ENCODE measurements at places on chromosomes 5 and 9.
A peak's percentile ranks its signal among the peaks of the same experiment; 100 is the strongest.

- no peaks in the 10 kb centered on the region for H3K36me3 ChIP-seq
- no peak for DNase-seq
- no peaks in the 10 kb centered on the region for H3K27me3 ChIP-seq
- no peak overlapping the region for H3K4me3 ChIP-seq
These were observed 97.8 kb downstream of the MPDZ start for GRCh38 chr9:13181652-13182051.

DNA sequence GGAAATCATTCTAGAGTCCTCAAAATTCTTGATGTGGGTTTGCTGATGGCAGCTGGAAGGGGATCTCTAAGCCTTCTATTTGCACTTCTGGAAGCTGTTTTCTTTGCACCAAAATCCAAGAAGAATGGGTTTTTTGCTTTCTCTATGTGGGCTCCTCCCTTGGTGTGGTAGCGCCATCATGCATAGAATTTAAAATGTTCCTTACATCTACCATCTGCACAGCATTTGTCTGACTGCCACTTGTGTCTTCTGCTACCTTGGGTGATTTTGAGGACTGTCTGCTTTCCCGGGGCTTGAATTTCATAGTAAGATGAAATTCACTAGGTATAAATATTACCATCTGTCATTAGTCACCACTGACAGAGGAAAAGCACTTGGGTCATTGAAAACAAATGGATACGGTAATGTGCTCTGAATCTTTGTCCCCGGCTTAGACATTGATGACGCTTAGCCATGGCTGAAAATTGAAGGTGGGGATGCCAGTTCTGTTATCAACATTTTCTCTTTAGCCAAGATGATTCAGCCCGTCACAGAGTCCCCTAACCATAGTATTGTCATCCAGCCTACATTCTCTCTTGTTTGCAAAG, 30.0 kb downstream of the SNX30 start:
- H3K4me1 ChIP-seq, result no peaks in the 10 kb centered on the region
- no peak overlapping the region for H3K27ac ChIP-seq
- DNase-seq, result no peak

GRCh38 chr5:155010881-155011280, 2.7 kb upstream of the KIF4B start:
- H3K27me3 ChIP-seq, result no peaks in the 10 kb centered on the region
- no peak overlapping the region for H3K4me3 ChIP-seq
- no peak overlapping the region for H3K27ac ChIP-seq
- no peaks in the 10 kb centered on the region for H3K4me1 ChIP-seq
- H3K36me3 ChIP-seq, result no peaks in the 10 kb centered on the region
- DNase-seq, result no peak

DNA sequence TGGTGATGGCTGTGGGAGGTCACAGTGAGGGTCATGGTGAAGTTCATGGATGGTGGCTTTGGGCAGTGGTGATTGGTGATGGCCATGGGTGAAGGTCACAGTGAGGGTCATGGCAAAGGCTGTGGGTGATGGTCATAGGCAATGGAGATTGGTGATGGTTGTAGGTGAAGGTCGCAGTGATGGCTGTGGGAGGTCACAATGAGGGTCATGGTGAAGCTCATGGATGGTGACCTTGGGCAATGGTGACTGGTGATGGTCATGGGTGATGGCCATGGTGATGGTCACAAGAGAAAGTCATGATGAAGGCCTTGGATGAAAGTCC, 115.6 kb upstream of the IRX4 start:
- 0 out of 2 replicates have a peak overlapping the region, but pooled peaks have one; percentile 5 for H3K4me3 ChIP-seq
- peak overlapping the region; percentile 79 for H3K27ac ChIP-seq
- no peaks in the 10 kb centered on the region for H3K36me3 ChIP-seq
- DNase-seq, result no peak
- no peaks in the 10 kb centered on the region for H3K27me3 ChIP-seq
- peaks cover 40% of the 10 kb centered on the region for H3K4me1 ChIP-seq

- no peaks in the 10 kb centered on the region for H3K4me1 ChIP-seq
- no peak overlapping the region for H3K27ac ChIP-seq
- no peak for DNase-seq
- peaks cover 99% of the 10 kb centered on the region for H3K36me3 ChIP-seq
- H3K4me3 ChIP-seq, result no peak overlapping the region
These were observed 39.8 kb downstream of the IARS1 start for GRCh38 chr9:92253656-92254055.

DNA sequence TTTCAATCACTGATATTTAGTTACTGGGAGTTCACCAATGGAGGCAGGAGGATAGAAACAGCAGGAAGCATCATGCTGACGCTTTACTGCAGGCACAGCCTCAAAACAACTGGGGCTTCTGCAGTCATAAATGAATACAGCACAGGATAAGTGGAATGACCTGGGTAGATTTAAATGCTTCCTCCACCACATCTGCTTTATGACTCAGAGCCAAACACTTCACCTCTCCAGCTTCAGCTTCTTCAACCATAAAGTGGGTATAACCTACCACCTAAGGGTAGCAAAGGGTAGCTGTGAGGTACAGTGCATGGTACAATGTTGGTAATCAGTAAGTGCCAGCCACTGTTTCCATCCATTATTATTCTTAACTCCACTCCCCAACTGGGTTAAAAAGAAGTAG, 28.4 kb downstream of the RASEF start:
- H3K4me1 ChIP-seq, result no peaks in the 10 kb centered on the region
- no peak overlapping the region for H3K4me3 ChIP-seq
- no peaks in the 10 kb centered on the region for H3K36me3 ChIP-seq
- no peak overlapping the region for H3K27ac ChIP-seq

DNA sequence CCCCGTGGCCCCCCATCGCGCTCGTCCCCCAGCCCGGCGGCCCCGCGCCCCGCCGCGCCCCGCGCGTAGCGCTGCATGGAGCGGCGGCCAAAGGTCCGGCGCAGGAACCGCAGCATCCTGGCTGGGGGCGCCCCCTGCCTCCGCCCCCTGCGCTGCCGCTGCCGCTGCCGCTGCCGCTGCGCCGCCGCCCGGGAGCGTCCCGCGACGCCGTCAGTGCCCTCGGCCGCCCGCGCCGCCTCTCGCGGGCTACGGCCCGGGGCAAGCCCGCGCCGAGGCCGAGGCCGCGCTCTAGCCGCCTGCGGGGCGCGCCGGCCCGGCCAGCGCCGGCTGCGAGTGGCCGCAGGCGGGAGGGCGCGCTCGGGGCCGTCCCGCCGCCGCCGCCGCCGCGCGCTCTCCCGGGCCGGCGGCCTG, 523 bp downstream of the EPB41L4B start:
- no peak overlapping the region for H3K27ac ChIP-seq
- H3K27me3 ChIP-seq, result no peaks in the 10 kb centered on the region
- H3K4me1 ChIP-seq, result no peaks in the 10 kb centered on the region

- no peak overlapping the region for H3K4me3 ChIP-seq
- no peaks in the 10 kb centered on the region for H3K36me3 ChIP-seq
- H3K4me1 ChIP-seq, result no peaks in the 10 kb centered on the region
- no peak overlapping the region for H3K27ac ChIP-seq
- no peak for DNase-seq
These were observed 133.4 kb upstream of the CDH9 start for GRCh38 chr5:27171761-27172261.

GRCh38 chr5:143574236-143574635, 170.8 kb upstream of the NR3C1 start:
- DNase-seq, result no peak
- no peaks in the 10 kb centered on the region for H3K4me1 ChIP-seq

DNA sequence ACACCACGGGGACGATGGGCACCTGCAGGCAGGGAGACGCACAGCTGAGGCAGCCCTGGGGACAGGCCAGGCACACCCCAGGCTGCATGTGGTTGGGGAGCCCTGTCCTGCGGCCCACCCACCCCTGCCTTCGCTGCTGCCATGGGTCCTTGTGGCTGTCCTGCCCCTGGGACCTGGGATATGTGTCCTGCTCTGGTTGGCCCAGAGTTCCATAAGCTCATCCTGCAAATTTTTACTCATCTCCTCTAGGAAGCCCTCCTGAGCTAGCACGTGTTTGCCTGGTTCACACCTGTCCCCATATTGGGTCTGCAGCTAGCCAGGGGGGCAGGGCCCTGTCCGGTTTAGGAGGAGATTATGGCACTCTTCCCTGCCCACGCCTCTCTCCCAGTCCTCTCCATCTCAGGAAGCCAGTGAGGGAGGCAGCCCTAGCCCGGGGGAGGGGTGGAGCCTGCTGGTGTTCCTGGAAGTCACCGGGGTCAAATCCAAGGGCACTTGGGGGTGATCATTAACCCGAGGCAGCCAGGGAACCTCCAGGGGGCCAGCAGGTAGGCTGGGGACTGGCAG, 12.2 kb downstream of the EGFL7 start:
- no peak overlapping the region for H3K4me3 ChIP-seq
- 0 out of 2 replicates have a peak, but pooled peaks cover 3% of the 10 kb centered on the region for H3K36me3 ChIP-seq
- H3K27me3 ChIP-seq, result no peaks in the 10 kb centered on the region
- DNase-seq, result no peak
- no peak overlapping the region for H3K27ac ChIP-seq

DNA sequence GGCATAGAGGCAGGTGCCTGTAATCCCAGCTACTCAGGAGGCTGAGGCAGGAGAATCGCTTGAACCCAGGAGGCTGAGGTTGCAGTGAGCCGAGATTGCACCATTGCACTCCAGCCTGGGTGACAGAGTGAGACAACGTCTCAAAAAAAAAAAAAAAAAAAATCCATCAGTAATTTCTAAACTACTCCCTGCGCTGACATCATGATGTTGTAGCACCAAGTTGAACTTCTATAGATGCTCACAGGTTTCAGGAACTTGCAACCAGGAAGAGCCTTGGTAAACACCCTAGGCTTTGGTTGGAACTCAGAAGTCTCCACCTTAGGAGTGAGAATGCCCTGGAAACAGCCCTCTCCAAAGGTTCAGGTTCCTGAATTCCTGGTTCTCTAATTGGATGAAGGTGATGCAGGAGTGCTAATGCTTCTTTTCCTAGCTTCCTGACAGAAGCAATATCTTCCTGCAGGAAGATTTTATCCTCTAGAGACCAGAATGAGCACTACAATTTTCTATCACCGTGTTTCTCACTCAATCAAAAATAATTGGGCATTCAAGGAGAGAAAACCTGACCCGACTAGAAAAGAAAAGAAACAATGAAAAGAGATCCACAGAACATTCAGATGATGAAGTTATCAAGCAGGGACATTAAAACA, 469.6 kb downstream of the GADD45G start:
- H3K27me3 ChIP-seq, result peaks cover 16% of the 10 kb centered on the region
- no peaks in the 10 kb centered on the region for H3K4me1 ChIP-seq
- H3K36me3 ChIP-seq, result no peaks in the 10 kb centered on the region

DNA sequence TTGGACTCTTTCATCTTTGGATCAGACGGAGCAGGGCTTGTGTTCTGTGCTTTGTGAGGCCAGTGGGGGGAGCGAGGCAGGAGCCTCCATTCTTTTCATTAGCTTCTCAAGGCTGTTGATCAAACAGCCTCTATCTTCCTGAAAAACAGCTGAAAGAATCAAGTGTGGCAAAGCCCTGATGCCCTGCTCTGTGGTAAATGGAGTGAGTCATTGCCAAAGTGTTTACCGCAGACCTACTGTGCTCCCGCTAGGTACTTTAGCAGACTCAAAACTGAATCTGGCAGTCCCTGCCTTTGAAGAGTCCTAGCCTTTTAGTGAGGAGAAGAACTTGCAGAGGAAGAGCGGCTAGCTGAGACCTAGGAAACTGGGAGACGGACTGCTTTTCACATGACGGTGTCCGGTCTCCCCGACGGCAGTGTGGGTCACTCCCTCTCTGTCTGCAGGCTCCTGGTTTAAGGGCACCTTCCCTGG, 3.3 kb downstream of the ANKRD33B start:
- H3K4me1 ChIP-seq, result peaks cover 60% of the 10 kb centered on the region
- peak overlapping the region; percentile 92 for H3K4me3 ChIP-seq
- H3K27me3 ChIP-seq, result no peaks in the 10 kb centered on the region
- H3K36me3 ChIP-seq, result peaks cover 2% of the 10 kb centered on the region
- H3K27ac ChIP-seq, result peak overlapping the region; percentile 84

- H3K27ac ChIP-seq, result no peak overlapping the region
- no peaks in the 10 kb centered on the region for H3K4me1 ChIP-seq
These were observed 370.6 kb downstream of the BNC2 start for GRCh38 chr9:16499892-16500291.

- no peaks in the 10 kb centered on the region for H3K4me1 ChIP-seq
- no peak overlapping the region for H3K27ac ChIP-seq
- no peak for DNase-seq
- peaks cover 79% of the 10 kb centered on the region for H3K36me3 ChIP-seq
- H3K4me3 ChIP-seq, result no peak overlapping the region
These were observed 32.8 kb downstream of the TUT7 start for GRCh38 chr9:86321373-86321772.

- H3K27ac ChIP-seq, result no peak overlapping the region
- H3K36me3 ChIP-seq, result no peaks in the 10 kb centered on the region
- no peak overlapping the region for H3K4me3 ChIP-seq
- H3K4me1 ChIP-seq, result no peaks in the 10 kb centered on the region
- H3K27me3 ChIP-seq, result no peaks in the 10 kb centered on the region
These were observed 27.0 kb downstream of the C5 start for GRCh38 chr9:121023064-121023463.

- no peak for DNase-seq
- no peaks in the 10 kb centered on the region for H3K4me1 ChIP-seq
- no peak overlapping the region for H3K4me3 ChIP-seq
- no peak overlapping the region for H3K27ac ChIP-seq
- no peaks in the 10 kb centered on the region for H3K36me3 ChIP-seq
- H3K27me3 ChIP-seq, result no peaks in the 10 kb centered on the region
These were observed 97.5 kb upstream of the FCN2 start for GRCh38 chr9:134782921-134783698.

GRCh38 chr9:117869712-117870111, 165.5 kb downstream of the TLR4 start:
- no peaks in the 10 kb centered on the region for H3K4me1 ChIP-seq
- no peaks in the 10 kb centered on the region for H3K36me3 ChIP-seq
- no peaks in the 10 kb centered on the region for H3K27me3 ChIP-seq

DNA sequence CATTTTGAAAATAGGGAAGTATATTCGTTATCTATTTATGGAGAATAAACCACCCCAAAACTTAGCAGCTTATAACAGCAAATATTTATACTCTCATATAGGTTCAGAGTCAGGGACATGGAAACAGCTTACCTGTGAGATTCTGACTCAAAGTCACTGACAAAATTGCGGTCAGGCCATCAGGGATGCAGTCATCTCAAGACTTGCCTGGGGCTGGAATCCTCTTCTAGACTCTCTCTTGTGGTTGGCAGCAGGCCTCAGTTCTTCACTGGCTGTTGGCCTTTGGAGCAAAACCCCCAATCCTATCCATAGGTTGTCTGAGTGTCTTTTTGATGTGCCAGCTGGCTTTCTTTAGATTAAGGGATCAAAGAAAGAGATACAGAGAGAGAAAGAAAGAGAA, 275.6 kb downstream of the SEC61B start:
- H3K27ac ChIP-seq, result no peak overlapping the region
- peaks cover 1% of the 10 kb centered on the region for H3K27me3 ChIP-seq
- DNase-seq, result no peak
- H3K36me3 ChIP-seq, result no peaks in the 10 kb centered on the region
- no peaks in the 10 kb centered on the region for H3K4me1 ChIP-seq

GRCh38 chr5:103258957-103259704, 568 bp downstream of the MACIR start:
- peaks cover 41% of the 10 kb centered on the region for H3K4me1 ChIP-seq
- DNase-seq, result peak; percentile 68

- H3K4me3 ChIP-seq, result no peak overlapping the region
- no peak for DNase-seq
These were observed 122.9 kb upstream of the OSMR start for GRCh38 chr5:38722918-38723317.

- no peak for DNase-seq
- no peaks in the 10 kb centered on the region for H3K36me3 ChIP-seq
- H3K27ac ChIP-seq, result no peak overlapping the region
These were observed 79.7 kb downstream of the CDH6 start for GRCh38 chr5:31273161-31273560.
